ENCODE measurements at places on chromosomes 12 and 14.

DNA sequence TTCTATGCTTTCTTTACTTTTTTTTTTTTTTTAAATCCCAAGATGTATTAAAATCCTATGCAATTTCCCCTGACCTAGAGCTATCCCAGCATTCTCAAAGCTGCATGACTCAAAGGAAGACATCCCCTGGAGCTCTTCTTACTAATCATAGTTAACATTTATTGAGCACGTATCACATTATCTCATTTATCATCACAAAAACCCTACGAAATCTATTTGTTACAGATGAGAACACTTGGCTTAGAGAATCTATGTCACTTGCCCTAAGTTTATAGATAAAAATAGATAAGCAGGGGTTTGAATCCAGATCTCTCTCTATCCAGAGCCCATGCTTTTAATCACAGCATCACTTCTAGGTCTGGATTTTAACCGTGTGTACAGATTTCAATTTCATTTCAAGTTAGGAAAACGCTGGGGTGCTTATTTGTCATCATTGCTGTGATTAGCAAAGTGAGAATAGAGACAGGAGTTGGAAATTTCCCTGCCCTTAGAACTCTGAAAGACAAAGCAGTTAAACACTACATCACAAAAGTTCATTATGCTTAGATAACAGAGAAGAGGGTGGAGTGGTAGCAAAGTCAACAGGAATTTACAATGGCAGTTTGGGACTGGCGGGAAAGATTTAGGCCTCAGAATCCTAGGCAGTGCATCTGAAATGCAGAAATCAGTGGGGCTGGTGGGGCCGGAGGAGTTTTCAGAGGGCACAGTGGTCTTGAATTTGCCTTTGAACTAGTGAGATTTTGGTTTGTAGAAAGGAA is 177.7 kb upstream of the FRMD6 start:
- DNase-seq = no peak

- DNase-seq = no peak
Measured at GRCh38 chr12:104604995-104605675, 148.4 kb downstream of the CHST11 start.

- no peak for DNase-seq
Measured at GRCh38 chr12:56104815-56105608, 653 bp downstream of the PA2G4 start.

DNA sequence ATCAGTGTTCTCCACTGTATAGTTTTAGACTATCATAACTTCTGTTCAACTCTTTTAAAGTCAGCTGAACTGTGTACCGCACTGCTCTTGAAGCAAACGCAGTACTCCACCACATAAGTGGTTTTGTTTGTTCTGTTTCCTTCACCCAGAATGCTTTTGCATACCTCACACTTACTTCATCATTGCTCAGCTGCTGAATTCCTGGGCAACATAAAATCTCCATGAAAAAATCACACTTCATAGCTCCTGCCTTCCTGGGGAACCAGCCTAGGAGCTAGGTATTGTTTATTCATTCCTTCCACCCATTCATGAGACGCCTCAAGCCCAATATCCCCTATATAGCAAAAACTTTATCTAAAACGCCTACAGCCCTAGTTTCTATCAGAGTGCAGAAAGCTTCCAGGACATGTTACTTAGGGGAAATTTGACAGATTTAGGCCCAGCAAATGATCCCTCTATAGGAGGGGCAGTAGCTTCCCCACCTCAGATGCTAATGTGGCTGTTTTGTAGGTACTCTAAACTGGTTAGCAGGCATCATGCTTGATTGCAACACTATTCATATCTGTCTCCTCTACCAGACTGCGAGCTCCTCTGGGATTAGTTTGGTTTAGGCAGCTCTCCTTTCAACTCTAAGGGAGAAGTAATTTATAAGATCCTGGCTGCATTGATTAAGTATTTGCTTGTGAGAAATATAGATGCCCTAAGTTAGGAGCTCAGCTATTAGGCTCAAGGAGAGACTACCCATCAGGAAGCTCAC is 44.5 kb downstream of the LRRC9 start:
- no peak for DNase-seq

GRCh38 chr12:118189741-118190191 is 53.8 kb downstream of the PEBP1 start:
- no peak for DNase-seq

GRCh38 chr12:110243227-110243626 is 37.8 kb upstream of the ATP2A2 start:
- no peak for DNase-seq

- no peak for DNase-seq
Measured at GRCh38 chr12:111467092-111467856, 61.6 kb downstream of the SH2B3 start.

DNA sequence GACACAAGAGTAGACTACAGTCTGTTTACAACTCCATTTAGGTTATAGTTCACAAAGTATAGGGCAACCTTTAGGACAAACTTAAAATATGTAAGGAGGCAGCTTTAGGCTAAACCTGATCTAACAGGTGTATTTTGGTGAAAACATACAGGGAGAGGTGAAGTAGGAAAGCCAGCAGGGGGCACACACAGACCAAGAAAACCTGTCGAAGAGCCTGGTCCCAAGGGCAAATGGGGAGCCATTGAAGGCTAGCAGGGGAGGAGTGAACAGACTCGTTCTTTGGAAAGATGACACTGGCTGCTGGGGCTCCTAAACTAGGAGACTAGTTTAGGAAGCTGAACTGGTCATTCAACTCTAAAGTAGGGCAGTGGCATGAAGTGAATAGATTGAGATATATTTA is 138.8 kb upstream of the WSCD2 start:
- DNase-seq = peak; percentile 29

DNA sequence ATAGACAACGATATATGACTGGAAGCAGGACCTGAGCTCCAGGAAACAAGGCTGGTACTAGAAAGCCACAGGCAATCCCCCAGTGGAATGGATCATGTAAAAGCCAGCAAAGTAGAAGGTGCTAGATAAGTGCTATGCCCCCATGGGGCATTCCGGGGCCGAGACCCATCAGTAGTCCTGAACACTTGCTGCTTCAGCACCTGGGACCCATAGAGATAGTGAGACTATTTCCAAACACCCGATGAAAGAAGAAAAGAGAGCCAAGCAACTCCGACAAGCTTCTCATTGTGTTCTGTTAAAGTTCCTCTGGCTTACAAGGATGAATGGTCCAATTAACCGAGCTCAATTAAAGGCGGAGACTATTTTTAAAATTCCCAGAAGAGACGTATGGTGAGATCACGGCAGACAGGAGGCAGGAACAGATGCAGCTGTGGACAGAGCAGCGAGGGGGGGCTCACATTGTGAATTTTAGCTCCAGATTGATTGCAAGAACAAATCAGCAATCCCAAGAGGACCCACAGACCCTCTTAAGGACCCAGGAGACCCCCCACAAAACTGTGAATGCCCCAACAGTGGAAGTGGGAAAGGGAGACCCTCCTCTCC is 142.5 kb upstream of the OVCH1 start:
- no peak for DNase-seq

DNA sequence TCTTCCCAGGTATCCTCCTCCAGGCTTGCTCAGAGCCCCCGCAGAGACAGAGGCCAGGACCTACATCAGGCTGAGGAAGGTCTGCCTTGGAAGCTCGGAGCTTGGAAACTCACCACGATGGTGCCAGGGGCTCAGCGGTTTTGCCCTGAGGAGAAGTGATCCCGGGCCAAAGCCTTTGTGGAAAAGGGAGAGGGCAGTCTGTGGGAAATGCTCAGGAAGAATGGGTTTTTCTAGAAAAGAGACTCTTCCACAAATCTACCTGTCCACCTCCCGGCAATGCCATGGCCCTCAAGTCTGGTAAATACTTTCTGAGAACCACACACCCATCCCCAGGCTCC is 8.0 kb downstream of the KRT2 start:
- no peak for DNase-seq

GRCh38 chr12:97047361-97047760 is 140.3 kb downstream of the NEDD1 start:
- no peak for DNase-seq

DNA sequence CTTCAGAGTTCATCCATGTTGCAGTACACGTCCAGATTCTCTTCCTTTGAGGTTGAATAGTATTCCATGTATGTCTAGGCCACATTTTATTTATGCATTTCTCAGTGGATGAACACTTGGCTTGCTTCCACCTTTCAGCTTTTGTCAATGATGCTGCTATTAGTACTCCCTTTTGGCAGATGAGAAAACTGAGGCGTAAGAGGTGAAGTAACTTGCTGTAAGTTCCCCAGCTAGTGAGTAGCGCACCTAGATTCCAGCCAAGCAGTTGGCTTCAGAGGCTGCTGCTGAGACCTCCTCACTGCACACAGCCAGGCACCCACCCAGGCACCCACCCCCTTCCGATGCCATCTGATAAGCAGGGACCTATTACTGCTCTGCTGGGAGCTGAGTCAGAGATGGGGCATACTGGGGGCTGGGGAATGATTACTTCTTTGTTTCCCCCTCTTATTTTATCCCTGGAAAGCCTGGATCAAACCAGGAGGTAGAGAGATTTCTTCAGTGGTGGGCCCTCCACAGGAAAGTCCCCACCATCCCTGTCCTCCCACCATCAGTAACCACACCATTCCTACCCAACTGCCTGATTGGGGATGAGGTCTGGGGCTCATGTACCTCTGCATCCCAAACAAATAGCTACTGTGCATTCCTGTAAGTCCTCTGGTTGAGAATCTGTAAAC is 234.6 kb downstream of the PCNX1 start:
- DNase-seq = no peak

- no peak for DNase-seq
Measured at GRCh38 chr12:18612971-18613370, 124.8 kb downstream of the PLCZ1 start.

GRCh38 chr14:91780452-91780851 is 48.6 kb upstream of the CATSPERB start:
- no peak for DNase-seq

DNA sequence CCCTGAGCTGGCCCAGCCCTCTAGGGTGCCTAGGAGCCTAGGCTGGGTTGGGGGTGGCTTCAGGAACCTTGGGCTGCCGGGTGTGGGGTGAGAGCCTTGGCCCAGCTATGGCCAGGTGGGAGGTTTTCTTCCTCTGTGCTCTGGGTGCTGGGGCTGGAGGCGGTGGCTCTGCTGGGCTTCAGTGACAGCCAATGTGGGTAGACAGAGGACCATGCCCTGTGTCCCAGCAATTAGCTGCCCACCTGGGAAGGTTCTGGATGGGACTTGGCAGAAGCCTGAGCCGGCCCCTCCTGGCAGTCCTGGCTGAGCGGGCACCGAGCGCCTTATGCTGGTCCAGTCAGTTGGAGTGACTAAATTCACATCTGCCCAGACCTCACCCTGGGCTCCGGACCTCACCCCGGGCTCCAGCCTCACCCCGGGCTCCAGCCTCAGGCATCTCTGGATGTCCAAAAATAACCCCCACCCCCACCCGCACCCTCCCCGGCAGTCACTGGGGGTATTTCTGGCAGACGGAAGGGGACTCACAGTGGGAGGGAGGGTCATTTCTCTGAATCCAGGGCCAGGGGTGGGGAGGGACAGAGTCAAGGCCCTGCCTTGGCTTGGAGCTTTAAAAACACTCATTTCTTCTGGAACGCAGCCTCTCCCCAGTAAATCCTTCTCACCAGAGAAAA is 46.9 kb downstream of the CYP46A1 start:
- DNase-seq = no peak

DNA sequence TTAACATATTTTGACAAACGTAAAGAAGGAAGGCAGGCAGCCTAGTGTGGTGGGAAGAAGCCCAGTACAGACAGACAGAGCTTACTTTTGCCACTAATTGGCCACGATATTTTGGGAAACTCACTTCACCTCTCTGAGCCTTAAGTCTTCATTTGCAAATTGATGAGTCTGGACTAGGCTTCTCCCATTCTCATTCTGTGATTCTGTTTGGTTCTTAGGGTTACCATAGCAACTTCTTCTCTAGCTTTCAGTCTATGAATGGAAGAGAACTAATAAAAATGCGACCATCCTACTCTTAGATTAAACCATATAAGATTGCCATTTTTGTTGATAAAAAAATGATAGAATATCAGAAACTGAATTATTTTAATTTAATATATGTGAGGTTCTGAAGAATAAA is 210.5 kb downstream of the SNAPC1 start:
- no peak for DNase-seq

DNA sequence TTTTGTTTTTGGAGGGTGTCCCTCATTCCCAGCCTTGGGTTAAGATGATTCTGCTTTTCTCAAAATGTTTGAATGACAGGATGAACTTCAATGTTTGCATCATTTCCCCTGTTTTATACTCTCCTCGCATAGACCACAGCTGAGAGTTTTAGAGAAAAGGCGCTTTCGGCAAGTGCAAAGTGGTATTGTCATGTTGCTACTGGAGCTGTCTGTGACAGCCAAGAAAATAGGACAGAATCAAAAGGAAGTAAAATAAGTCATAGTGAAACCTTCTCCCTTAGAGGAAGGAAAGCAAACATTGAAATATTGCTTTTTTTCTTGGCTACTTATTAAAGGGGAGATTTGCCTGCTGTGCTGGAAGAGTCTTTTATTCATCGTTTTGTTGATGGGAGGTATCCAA is 33.5 kb upstream of the ARHGAP5 start:
- DNase-seq = no peak

Measured in effector memory CD4-positive, alpha-beta T cell (primary cell).